IPS-NIHi11 (cell line): ENCODE measurements at places on chromosomes 13 and 19.
A peak's percentile ranks its signal among the peaks of the same experiment; 100 is the strongest.

GRCh38 chr19:1704339-1704738 is 49.0 kb upstream of the ONECUT3 start:
- DNase-seq: no peak

DNA sequence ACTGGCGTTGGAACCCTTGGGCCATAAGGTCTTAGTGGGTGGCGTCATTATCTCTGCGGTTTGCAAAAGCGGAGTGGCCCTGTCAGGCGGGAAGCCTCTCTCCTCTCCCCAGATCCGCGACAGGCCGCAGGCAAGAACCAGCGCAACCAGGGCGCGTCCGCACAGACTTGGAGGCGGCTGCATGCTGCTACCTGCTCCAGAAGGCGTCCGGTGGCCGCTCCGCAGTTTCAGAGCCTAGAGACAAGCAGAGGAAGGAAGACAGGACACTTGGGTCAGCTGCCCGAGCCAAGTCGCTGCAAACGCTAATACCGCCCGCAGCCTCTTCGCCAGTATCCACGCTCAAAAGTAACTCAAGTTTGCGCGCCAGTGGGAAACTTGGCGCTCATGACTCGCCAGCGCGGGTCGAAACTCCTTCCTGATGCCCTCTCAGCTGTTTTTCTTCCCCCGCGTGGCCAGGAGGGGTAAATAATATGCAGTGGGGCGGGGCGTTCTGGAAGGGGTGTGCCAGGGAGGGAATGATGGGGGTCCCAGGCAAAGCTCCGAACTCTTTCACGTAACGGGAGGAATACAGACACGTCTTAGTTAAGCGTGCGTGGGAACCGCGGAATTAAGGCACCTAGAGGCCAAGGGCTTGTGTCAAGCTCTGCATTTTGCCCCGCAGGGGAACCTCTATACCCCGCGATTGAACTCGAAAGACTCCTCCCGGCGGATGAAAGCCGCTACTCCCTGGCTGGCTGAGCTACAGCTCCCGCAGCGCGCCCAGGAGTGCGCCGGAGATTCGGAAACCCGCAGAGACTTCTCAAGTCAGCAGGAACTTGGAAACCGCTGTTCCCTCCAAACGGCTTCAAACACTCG is at the start of gene EDNRB:
TSS of gene EDNRB (minus strand) at position 441 of the 855 bp plus-strand sequence. CDS start at position 183, 258 bp downstream.
- DNase-seq: peak; percentile 67

- DNase-seq: peak; percentile 78
Observed at GRCh38 chr19:2426611-2427428, 566 bp downstream of the TIMM13 start.

GRCh38 chr13:26486550-26486949 is 70.9 kb upstream of the WASF3 start:
- DNase-seq: no peak

DNA sequence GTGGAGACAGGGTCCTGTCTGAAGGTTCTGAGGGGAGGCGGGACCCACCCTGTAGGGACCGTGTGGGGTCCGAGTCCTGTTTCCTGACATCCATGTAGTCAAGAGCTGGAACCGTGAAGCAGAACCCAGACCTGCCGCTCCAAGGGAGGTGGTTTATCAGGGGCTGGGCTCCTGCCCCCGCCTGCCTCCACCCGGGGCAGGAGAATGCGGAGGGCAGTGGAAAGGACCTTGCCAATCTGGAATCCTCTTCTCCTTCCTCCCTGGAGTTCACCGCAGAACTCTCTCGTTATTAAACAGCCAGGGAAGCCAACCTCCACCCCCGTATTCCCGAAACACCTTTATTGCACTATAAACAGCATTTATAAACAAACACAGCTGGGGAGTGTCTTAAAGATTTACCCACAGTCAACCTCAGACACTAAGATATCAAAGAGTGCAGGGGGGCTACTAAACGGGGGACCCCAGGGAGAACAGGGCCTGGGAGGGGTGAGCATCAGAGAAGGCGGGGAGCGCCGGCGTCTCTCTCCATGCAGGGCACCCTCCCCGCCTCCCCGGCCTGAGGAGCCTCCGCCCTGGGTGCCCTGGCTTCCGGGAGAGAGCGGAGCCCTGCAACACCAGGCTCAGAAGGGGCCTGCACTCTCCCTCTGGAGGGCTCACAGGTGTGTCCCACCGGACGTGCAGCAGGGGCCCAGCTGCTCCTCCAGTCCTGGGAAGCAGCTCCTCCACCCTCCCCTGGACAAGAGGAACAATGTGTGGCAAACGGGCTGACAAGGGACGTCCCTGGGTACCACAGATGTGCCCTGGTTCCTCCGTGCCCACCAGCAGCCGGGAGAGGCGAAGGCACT is 3.6 kb downstream of the C2CD4C start:
- peak; percentile 7 for DNase-seq

GRCh38 chr19:44968670-44969069 is 13.5 kb downstream of the CLPTM1 start:
- no peak for DNase-seq

DNA sequence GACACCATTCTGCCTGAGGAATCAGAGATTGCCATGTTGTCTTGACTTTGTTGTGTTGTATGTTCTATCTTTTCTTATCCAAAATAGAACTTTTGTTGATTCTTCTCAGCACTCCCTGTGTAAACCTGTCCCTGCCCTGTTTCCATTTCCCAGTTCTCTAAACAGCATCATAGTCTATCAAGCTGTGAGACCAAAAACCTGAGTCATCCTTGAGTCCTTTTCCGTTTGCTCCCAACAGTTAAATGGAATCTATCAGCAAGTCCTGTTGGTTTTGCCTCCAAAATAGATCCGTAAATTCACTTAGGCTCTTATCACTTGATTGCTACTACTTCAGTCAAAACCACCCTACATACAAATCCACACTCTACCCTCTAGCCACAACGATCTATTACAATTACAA is 667.1 kb downstream of the PCDH9 start:
- DNase-seq: no peak
